Prostate gland (tissue), 2 donors: ENCODE measurements at places on chromosomes 2 and 18. TPM values are rescaled to one million over a fixed set of nuclear protein-coding genes. Genes with fewer than 3 reads are reported as not detected.

DNA sequence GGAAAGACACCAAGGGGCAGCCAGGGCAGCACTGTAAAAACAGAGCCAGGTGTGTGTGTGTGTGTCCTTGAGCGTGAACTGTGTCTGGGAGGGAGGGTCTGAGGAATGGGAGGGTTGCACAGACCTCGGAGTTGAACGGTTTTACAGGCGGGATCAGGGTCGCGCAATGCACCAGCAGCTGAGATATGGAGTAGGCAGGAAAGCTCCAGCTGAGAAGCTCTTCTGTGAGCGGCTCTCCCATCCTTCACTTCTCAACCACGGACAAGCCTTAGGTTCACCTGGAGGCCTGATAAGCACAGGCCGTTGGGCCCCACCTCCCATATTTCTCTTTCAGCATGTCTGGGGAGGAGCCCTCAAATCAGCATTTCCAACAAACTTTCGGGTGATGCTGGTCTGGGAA lies 12.1 kb downstream of the SERTAD2 start:
- DNase-seq, result no peak

DNA sequence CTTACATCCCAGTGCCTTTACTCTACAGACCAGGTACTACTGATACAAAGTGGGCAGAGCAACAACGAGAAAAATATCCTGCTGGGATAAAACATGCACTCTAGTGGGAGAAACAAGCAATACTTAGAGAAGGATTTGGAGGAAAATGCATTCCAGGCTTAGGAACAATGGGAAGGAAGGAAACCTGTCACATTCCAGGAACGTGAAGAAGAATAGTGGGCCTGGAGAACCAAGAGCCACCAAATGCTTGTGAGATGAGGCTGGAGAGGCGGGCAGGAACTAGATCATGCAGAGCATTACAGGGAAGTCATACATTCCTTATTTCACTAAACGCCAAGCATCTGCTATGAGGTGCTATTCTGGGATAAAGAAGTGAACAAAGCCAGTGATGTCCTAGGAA lies 342.3 kb downstream of the DCC start:
- DNase-seq, result no peak

GRCh38 chr2:169721016-169721415 lies 12.6 kb upstream of the KLHL23 start:
- no peak for DNase-seq

GRCh38 chr2:239831001-239831731 lies 194.0 kb downstream of the NDUFA10 start:
- DNase-seq, result no peak

DNA sequence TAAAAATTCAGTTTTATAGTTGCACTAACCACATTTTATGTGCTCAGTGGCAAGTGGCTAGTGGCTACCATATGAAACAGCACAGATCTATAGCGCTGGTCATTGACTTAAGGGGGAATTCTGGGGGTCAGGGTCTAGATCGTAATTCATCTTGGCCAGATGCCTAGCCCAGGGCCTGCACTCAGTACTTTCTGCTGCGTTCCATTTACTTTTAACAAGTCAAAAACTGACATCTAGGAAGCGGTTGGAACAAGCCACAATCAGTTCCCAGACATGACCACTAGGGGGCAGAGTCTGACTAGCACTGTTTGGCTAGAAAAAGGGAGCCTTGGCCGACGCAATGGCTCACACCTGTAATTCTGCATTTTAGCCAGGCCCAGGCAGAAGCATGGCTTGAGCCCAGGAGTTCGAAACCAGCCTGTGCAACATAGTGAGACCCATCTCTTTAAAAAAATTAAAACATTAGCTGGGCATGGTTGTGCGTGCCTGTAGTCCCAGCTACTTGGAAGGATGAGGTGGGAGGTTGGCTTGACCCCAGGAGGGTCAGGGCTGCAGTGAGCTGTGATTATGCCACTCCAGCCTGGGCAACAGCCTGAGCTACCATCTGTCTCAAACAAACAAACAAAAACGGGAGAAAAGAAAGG lies 9.0 kb upstream of the TMBIM1 start:
- peak; percentile 83 for DNase-seq

DNA sequence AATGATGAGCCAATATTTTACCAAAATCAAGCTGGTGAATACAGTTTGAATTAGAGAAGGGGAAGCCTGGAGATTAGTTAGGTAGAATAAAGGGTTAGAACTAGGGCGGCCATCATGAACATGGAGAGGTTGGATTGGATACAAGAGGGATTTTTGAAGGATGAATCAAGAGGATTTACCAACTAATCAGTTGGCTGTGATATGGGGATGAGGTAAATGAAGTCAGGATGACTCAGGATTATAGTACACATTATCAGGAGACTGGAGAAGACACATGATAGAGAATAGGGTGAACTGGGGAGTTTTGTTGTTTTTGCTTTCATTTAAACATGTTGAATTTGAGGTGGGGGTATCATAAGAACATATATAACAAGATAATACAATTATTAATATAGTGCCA lies 73.8 kb upstream of the PROKR1 start:
- DNase-seq, result no peak

- DNase-seq, result no peak
These were observed 84.1 kb downstream of the HS6ST1 start for GRCh38 chr2:128234613-128235012.

GRCh38 chr2:216201692-216202306 lies 92.7 kb downstream of the XRCC5 start:
- no peak for DNase-seq

DNA sequence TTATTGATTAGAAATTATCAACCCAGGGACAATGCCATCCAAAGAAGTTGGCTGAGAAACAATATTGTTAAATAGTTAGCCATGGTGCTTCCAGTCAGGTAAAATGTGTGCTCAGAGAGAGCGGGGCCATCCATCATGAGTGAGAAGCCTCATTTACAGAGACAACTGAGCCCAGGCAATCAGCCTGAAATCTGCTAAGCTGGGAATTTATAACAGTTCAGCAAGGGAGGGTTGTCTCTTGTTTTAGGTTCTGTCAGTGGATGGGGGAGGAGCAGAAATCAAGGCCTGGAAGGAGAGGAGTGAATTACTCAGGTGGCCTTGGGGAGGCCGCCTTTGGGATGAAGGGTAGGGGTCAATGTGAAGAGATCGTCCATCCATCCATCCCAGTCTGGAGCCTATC lies 102.5 kb upstream of the ST8SIA3 start:
- DNase-seq, result no peak

DNA sequence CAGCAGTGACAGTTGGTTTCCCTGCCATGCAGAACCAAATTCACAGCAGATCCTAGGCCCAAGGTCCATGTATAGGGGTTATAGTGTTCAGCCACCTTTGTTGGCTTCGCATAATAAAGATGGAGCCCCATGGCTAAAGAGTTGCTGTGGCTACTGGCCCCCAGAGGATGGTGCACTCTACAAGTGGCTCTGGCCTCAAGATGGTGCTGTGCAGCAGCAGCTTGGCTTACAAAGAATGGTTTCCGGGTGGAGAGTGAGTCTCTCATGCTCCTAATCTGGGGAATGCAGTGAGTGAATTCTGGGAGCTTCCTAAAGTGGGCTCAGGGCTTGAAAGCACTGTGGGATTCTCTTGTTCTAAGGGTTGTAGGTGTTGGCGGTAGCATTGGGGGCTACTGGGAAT lies 1199.7 kb downstream of the CNTNAP5 start:
- no peak for DNase-seq

DNA sequence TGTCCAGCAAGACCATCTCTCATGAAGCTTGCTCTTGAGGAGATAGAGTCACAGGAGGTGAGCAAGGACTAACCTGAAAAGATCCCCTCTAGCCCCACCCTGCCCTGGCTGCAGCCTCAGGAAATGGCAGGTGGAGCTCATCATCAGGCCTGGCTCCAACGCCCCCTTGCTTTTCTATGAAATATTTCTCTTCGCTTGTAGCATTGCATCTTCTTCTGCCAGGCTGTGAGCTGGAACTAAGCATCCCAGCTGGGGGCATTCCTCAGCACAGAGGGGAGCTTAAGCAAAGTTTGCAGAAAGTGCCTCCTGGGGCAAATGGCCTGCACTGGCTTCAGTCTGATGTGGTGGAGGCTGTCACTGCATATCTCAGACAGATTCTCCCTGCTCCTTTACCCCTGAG lies 90.1 kb upstream of the LGALSL start:
- DNase-seq, result no peak

DNA sequence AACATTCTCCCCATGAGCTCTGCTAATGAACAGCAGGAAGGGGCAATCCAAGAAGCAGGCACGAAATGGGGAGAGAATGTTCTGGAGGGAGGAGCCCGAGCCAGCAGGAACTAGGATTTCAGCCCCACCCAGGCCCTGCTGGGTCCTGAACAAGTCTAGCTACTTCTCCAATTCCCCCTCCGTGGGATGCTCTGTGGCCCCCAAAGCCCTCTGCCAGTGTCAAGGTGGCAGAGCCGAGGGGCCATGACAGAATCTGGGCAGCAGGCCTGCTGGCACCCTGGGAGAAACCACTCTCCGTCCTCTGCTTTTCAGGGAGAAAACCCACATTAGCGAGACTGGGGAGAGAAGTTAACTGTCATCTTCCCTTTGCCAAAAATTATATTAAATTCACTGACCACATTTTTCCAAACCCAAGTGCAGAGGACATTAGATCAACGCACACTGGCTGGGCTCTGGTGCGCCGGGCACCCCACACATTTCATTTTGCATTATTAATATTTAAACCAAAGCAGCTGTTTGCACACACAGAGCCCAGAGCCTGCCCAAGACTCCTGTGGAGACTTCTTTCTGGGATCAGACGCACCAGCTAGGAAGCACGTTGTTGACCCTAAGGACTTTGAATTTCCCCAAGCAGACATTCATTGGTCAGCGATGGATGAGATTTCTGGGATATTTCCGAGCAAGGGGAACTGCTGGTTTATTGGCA lies 80.2 kb upstream of the PKDCC start:
- no peak for DNase-seq

DNA sequence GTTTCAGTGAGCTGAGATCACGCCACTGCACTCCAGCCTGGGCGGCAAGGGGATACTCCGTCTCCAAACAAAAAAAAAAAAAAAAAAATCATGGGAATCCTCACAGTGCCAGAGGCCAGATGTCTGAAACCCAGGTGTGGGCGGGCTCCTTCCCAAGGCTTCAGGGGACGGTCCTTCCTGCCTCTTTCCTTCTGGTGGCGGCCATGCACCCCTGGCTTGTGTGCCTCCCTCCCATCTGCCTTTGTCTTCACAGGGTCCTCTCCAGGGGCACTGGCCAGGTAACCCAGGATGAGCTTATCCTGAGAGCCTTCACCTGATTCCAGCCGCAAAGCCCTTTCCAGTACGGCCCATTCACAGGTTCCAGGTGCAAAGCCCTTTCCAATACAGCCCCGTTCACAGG lies 40.9 kb upstream of the GPC1 start:
- no peak for DNase-seq

- DNase-seq, result no peak
These were observed 7.7 kb downstream of the TSHZ1 start for GRCh38 chr18:75218065-75218923.

DNA sequence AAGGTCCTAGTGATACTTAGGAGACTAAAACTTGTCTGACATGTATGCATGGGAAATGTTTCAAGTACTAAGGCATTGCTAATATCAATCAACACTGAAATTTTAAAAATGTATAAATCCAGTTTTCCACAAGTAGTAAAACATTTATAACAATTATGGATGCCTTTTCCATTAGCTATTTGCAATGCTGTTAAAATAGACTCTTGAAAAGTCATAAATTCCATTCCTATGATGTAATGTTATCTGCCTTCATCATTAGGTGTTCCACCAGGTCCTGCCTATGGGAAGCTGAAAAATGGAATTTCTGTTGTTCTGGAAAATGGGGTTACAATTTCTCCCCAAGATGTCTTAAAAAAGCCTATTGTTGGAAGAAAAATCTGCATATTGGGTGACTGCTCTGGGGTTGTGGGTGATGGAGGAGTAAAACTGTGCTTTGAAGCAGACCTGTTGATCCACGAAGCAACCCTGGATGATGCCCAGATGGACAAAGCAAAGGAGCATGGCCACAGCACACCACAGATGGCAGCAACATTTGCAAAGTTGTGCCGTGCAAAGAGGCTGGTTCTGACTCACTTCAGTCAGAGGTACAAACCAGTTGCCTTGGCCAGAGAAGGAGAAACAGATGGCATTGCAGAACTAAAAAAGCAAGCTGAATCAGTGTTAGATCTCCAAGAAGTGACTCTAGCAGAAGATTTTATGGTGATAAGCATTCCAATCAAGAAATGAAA lies 18.7 kb downstream of the ELAC1 start:
- DNase-seq, result no peak

DNA sequence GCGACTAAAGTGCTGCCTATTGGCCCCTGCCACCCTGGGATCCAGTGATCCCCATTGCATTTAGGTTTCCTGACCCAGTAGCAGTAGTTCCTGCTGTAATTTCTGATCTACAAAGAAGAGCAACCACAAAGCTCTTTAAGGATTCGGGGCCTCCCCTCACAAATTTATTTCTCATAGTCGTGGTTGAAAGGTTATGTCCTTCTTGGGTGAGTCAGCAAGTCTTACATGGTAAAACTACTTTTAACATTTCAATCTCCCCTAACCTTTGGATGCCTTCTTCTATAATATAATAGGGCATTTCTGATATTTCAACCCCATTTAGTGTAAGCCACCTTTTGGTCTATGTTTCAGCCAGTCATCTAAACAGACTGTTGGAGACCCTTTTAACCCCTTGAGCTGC lies 14.9 kb downstream of the PIKFYVE start:
- no peak for DNase-seq

GRCh38 chr2:20008703-20009102 lies 3.8 kb downstream of the MATN3 start:
- no peak for DNase-seq

DNA sequence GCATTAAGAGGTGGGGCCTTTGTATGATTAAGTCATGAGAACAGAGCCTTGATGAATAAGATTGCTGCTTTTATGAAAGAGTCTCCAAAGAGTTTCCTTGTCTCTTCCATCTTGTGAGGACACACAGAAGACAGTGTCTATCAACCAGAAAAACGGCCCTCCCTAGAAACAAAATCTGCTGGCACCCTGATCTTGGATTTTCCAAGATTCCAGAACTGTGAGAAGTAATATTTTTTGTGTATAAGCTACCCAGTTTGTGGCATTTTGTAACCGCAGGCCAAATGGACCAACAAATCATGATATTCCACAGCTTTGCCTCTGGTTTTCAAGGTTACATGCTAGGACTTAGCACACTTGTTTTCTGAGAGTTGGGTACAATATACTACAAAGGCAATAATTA lies 687.8 kb downstream of the TDRD15 start:
- DNase-seq, result no peak

GRCh38 chr2:161676902-161677496 lies 52.8 kb downstream of the SLC4A10 start:
- peak; percentile 6 for DNase-seq

GRCh38 chr18:34764451-34764850 lies 54.4 kb downstream of the DTNA start:
- no peak for DNase-seq

- DNase-seq, result no peak
These were observed 315.7 kb downstream of the GBX2 start for GRCh38 chr2:235852526-235852920.

- no peak for DNase-seq
These were observed 265.4 kb downstream of the ZNF385B start for GRCh38 chr2:179596018-179596417.

NEURL3 gene
- total RNA-seq, result 8.9 TPM

TSPYL6 gene
- total RNA-seq, result 16.8 TPM

HTR2B gene
- not detected for total RNA-seq

ANKAR gene
- 13.5 TPM for total RNA-seq

ABCG8 gene
- total RNA-seq, result 0.57 TPM

ACOXL gene
- 8.3 TPM for total RNA-seq

POTEJ gene
- total RNA-seq, result 16.7 TPM

FIGN gene
- total RNA-seq, result 3.6 TPM

EPB41L5 gene
- 37.1 TPM for total RNA-seq

KIAA2012 gene
- not detected for total RNA-seq

HOXD11 gene
- 14.9 TPM for total RNA-seq
